Kidney glomerular epithelial cell (primary cell): ENCODE measurements at places on chromosomes 4 and X.
A peak's percentile ranks its signal among the peaks of the same experiment; 100 is the strongest.

DNA sequence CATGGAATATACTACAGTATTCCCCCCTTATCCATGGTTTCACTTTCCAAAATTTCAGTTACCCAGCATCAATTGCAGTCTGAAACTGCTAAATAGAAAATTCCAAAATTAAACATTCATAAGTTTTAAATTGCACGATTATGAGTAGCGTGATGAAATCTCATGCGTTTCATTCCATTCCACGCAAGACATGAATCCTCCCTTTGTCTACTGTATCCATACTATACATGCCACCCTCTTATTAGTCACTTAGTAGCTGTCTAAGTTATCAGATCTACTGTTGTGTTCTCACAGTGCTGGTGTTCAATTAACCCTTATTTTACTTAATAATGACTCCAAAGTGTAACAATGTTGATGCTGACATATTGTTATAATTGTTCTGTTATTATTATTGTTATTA lies 261.2 kb upstream of the NDST4 start:
- no peak for DNase-seq

DNA sequence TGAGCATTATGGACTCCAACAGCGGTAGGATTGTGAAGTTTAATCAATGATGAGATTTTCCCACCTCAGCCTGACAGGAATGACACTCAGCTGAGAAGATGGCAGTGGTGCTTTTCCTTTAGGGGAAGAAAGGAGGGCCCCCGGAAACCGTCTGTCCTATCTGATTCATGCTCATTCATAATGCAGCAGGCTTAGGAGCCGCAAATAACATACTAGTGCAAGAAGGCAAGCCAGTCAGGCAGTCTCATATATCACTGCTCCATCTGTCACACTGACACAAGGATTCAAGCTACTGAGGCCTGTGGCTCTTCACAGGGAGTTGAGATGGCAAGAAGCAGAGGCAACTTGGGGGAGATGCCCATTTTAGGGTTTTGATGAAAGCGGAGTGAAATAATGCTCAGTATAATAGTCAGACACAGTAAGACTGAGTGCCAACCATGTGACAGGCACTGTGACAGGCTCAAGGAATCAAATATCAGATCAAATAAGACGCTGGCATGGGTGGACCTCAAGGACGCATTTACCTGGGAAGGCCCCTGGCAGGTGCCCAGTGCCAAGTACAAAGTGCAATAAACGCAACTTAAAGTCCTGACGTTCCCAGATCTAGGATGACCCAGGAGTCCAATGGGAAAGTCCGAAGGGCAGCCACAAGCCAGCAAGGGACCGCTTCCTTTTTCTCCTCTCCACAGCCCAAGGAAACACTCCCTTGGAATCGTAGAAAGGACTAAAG lies 63.4 kb downstream of the FHDC1 start:
- DNase-seq: no peak

- no peak for DNase-seq
Measured at GRCh38 chr4:145103496-145103895, 5.4 kb downstream of the ABCE1 start.

DNA sequence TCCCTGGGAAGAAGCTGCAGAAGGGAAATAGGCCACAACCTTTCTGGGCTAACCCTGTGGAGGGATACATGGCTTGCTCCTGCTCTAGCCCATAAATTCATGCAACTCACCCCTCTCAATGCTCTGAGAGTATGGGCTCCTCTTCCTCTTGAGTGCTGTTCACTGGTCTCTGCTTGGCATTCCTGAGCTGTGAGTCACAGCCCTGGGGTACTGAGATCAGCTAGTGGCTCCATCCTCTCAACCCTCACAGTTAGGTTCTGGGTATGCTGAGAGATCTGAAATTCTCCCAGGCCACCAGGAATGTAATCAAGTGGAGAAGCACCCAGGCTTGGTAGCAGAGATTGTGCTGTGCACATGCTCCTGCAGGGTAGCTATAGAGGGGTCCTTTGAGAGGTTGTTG lies 60.6 kb upstream of the SPANXN2 start:
- peak; percentile 1 for DNase-seq

DNA sequence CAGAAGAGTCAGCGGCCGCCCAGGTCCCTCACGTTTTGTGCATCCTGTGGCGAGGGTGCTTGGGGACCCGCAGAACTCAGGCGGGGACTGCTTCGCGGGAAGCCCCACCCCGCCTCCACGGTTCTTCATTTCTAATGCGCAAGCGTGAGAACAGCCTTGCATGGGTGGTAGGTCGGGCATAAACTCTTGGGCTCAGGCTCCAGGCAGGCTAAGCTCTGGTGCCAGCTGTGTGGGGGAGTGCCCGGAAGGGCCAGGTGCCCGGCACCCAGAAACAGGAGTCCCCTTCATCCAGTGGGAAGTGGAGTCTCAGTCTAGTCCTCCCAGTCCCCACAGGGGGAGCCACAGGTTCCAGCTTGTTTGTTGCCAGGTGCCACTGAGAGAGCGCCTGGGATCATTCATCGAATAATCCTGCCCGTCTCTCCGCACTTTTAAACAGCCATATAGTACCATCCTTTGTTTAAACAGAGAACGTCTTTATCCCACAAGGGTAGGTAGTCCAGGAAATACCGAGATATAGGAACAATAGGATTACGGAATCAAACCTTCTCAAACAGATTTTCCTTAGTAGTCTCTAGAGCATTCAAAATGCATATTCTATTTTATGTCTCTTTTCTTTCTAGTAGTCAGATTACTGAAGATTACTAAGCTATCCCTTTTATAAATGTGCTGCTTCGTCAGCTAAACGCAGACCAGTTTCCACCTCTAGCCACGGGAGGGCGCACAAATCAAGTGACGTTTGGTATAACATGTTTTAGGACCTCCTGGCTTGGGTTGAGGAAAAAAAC lies 12.7 kb upstream of the RBBP7 start:
- peak; percentile 53 for DNase-seq

DNA sequence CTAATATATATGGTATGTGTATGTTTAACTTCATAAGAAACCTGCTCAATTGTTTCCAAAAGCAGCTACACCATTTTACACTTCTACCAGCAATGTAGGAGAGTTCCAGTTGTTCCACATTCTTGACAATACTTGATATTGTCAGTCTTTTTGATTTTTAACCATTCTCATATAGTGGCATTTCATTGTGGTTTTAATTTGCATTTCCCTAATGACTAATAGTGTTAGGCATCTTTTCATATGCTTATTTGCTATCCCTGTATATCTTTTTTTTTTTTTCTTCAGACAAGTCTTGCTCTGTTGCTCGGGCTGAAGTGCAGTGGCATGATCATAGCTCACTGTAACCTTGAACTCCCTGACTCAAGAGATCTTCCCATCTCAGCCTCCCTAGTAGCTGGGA lies 58.2 kb upstream of the TRIM2 start:
- no peak for DNase-seq

DNA sequence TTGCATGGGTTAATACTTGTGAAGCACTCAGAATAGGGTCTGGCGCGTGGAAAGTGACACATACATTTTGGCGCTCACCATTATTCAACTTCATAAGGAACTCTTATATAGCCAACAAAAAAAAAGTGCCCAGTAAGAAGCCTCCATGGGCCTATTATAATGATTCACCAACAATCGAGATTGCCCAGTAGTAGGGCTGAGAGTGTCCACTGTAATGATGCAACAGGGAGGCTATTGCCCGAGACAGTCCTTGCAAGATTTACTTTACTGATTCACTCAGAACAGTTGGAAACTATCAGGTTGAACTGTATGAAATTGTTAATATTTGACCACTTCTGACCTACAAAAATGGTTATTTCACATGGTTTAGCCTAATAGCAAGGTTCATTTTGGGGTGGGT lies 86.0 kb downstream of the PJA1 start:
- DNase-seq: no peak

- DNase-seq: no peak
Measured at GRCh38 chrX:118495958-118496762, 545 bp downstream of the DOCK11 start.
